CD4-positive, alpha-beta T cell (primary cell): ENCODE measurements at places on chromosomes 11 and 22. TPM values are rescaled to one million over a fixed set of nuclear protein-coding genes. Genes with fewer than 3 reads are reported as not detected.

- no peaks in the 10 kb centered on the region for H3K36me3 ChIP-seq
- H3K4me1 ChIP-seq, result no peaks in the 10 kb centered on the region
- H3K27ac ChIP-seq, result no peak overlapping the region
- no peaks in the 10 kb centered on the region for H3K27me3 ChIP-seq
- DNase-seq, result no peak
These were observed 12.4 kb downstream of the TRIM6 start for GRCh38 chr11:5608808-5609207.

DNA sequence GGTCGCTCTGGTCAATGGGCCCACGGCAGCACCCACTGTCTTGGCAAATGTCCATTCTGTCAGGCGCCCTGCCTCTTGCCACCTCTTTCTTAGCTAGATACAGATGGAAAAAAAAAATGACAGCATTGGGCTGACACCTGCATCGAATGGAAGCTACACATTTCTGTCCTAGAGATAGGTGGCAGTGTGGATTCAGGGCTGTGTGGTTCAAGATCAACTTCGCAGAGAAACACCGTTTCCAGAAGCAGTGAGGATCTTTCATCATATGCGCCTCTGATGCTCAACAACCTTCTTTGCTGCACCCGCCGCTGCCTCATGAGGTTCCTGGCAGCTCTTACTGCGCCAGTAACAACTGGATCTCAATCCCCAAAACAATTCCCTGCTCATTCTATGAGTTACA lies 236.3 kb downstream of the KIRREL3 start:
- no peak overlapping the region for H3K27ac ChIP-seq
- no peak for DNase-seq
- no peaks in the 10 kb centered on the region for H3K27me3 ChIP-seq
- no peak overlapping the region for H3K4me3 ChIP-seq
- no peaks in the 10 kb centered on the region for H3K36me3 ChIP-seq
- no peaks in the 10 kb centered on the region for H3K4me1 ChIP-seq

The HPS4 gene
- 67.0 TPM for total RNA-seq

The APOL5 gene
- not detected for total RNA-seq

The MS4A4E gene
- total RNA-seq, result not detected

GRCh38 chr11:21447871-21448270 lies 745.0 kb upstream of the ANO5 start:
- no peaks in the 10 kb centered on the region for H3K27me3 ChIP-seq
- H3K36me3 ChIP-seq, result no peaks in the 10 kb centered on the region
- DNase-seq, result no peak
- H3K4me1 ChIP-seq, result no peaks in the 10 kb centered on the region
- no peak overlapping the region for H3K4me3 ChIP-seq

The C1QTNF5 gene
- total RNA-seq, result not detected

DNA sequence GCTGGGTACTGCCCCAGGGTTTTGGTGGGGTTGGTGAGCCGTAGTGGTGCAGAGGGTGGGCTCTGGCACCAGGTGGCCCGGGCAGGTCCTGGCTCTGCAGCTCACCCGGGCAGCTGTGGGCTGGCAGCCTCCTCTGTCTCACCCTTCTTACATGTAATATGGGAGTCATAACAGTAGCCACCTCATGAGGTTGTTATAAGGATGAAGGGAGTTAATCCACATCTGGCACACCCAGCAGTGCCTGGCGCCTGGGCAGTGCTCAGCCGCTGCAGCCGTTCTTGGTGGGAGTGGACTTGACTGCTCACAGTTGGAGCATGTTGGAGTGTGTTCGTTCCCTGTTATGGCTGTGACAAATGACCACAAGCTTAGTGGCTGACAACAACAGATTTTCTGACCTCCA lies 28.7 kb downstream of the IGHMBP2 start:
- no peak overlapping the region for H3K4me3 ChIP-seq
- H3K4me1 ChIP-seq, result no peaks in the 10 kb centered on the region
- H3K27me3 ChIP-seq, result no peaks in the 10 kb centered on the region
- peaks cover 80% of the 10 kb centered on the region for H3K36me3 ChIP-seq
- DNase-seq, result no peak
- H3K27ac ChIP-seq, result no peak overlapping the region

DNA sequence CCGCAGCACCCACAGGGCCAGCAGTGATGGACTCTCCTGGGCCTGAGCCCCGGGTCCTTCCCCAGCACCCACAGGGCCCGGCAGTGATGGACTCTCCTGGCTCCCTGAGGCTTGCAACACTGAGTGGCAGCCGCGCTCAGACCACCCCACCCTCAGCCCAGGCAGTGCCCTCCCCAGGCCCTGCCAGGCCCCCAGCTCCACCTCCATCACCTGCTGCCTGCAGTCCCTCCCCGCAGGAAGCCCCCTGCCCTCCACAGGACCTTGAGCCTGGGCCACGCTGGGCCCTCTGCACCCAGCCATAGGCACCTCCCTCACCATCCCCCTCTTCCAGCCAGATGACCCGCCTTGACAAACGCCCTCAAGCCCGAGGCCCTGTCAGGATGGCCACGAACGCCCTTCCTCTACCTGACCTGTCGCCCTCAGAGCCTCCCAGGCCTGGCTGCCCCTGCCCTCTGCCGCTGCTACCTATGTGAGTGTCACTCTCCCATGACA lies 11.4 kb downstream of the ALG12 start:
- no peak overlapping the region for H3K4me3 ChIP-seq
- no peaks in the 10 kb centered on the region for H3K27me3 ChIP-seq
- H3K36me3 ChIP-seq, result peaks cover 79% of the 10 kb centered on the region
- no peak for DNase-seq
- H3K4me1 ChIP-seq, result peaks cover 2% of the 10 kb centered on the region

The RAB39A gene
- not detected for total RNA-seq

The BBOX1 gene
- total RNA-seq, result not detected

The PGA5 gene
- total RNA-seq, result not detected

DNA sequence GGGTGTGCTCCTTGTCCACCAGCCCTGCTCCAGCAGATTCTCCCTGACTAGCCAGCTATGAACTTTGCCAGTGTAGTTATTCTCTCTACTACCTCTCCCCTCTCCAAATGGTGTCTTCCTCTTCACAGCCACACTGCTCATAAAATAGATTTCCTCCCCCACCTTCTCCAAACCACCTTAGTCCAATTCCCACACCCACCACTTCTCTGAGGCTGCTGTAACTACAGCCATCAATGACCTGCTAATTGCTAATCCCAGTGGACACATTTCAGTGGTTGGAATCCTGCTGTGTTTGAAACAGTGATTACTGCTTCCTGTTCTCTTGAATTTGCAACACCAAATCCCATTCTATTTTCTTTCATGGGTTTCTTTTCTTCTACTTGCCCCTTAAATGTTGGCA lies 23.4 kb downstream of the SYT9 start:
- H3K4me1 ChIP-seq, result no peaks in the 10 kb centered on the region
- H3K27me3 ChIP-seq, result no peaks in the 10 kb centered on the region
- H3K4me3 ChIP-seq, result no peak overlapping the region
- H3K36me3 ChIP-seq, result no peaks in the 10 kb centered on the region
- no peak for DNase-seq
- H3K27ac ChIP-seq, result no peak overlapping the region

- H3K36me3 ChIP-seq, result peaks cover 18% of the 10 kb centered on the region
- no peaks in the 10 kb centered on the region for H3K4me1 ChIP-seq
- DNase-seq, result no peak
- H3K27me3 ChIP-seq, result no peaks in the 10 kb centered on the region
- H3K4me3 ChIP-seq, result no peak overlapping the region
These were observed 102.3 kb downstream of the TP53I11 start for GRCh38 chr11:44848203-44848962.

The KRTAP5-2 gene
- not detected for total RNA-seq

The ZFP91 gene
- 46.7 TPM for total RNA-seq

- H3K4me1 ChIP-seq, result peaks cover 8% of the 10 kb centered on the region
- H3K27ac ChIP-seq, result no peak overlapping the region
- no peak overlapping the region for H3K4me3 ChIP-seq
- H3K27me3 ChIP-seq, result peaks cover 18% of the 10 kb centered on the region
- DNase-seq, result no peak
- H3K36me3 ChIP-seq, result no peaks in the 10 kb centered on the region
These were observed 188 bp downstream of the UPB1 start for GRCh38 chr22:24495365-24495675.

- no peaks in the 10 kb centered on the region for H3K36me3 ChIP-seq
- H3K4me1 ChIP-seq, result peaks cover 43% of the 10 kb centered on the region
- DNase-seq, result no peak
- peaks cover 4% of the 10 kb centered on the region for H3K27me3 ChIP-seq
- no peak overlapping the region for H3K27ac ChIP-seq
These were observed 3.7 kb downstream of the MIAT start for GRCh38 chr22:26660961-26661578.

DNA sequence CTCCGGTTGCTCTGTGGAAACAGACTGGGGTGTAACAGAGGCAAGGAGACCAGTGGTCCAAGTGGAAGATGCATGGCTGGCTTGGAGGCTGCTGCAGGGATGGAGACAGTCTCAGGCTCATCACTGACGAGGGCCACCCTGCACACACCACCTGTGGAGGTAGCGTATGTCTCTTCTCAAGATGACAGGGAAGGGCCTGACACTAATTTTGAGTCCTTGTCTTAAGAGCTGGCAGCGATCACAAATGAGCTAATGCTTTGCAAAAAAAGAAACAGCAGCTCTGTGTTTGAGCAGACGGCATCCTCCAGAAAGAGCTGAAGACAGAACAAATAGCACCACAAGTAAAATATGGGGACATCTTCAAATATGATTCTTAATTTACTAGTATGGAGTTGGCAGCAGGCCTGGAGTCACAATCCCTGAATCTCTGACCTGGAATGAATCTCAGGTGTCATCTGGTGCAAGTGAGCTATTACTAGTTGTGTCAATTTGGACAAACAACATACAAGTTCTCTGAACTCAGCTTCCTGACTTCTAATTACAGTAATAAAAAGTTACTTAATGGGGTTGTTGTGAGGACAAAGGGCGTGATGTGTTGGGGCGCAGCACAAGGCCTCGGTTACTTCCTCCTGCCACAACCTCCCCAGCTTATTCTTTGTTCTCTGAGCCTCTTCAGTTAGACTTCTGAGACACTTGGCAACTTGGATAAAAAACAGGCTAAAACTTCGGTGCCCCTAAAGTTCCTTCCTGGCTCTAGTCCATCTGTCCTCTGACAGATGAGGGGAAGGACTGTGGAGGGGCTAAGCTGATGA lies 95.2 kb upstream of the BID start:
- H3K4me1 ChIP-seq, result peaks cover 3% of the 10 kb centered on the region
- peaks cover 31% of the 10 kb centered on the region for H3K36me3 ChIP-seq
- H3K4me3 ChIP-seq, result no peak overlapping the region
- no peak overlapping the region for H3K27ac ChIP-seq
- no peak for DNase-seq
- H3K27me3 ChIP-seq, result no peaks in the 10 kb centered on the region

The OR51Q1 gene
- total RNA-seq, result not detected

GRCh38 chr22:35421121-35421520 lies 21.2 kb downstream of the MCM5 start:
- no peak overlapping the region for H3K4me3 ChIP-seq
- no peaks in the 10 kb centered on the region for H3K4me1 ChIP-seq

The MIOX gene
- not detected for total RNA-seq

The ALDH3B2 gene
- not detected for total RNA-seq

The EMSY gene
- 21.8 TPM for total RNA-seq

DNA sequence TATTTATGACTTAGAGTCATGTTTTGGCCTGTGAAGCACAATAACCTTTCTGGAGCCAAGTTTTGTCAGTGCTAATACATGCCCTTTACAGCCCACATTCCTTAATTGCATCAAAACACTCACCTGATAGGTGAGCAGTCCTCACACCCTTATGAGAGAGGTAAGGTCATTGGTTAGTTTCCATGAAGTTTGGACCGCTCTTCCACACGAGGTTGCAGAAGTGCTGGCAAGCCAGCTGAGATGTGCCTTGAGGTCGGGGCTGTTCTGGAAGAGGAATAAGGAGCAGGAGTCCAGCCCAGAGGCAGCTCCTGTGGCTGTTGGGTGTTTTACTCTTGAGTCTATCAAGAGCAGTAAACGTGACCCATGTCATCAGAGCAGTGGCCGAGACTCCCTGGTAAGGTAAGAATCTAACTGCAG lies 76.3 kb downstream of the CYB5R2 start:
- DNase-seq, result no peak
- H3K4me1 ChIP-seq, result peaks cover 4% of the 10 kb centered on the region
- H3K27ac ChIP-seq, result no peak overlapping the region
- H3K4me3 ChIP-seq, result no peak overlapping the region
- no peaks in the 10 kb centered on the region for H3K27me3 ChIP-seq

DNA sequence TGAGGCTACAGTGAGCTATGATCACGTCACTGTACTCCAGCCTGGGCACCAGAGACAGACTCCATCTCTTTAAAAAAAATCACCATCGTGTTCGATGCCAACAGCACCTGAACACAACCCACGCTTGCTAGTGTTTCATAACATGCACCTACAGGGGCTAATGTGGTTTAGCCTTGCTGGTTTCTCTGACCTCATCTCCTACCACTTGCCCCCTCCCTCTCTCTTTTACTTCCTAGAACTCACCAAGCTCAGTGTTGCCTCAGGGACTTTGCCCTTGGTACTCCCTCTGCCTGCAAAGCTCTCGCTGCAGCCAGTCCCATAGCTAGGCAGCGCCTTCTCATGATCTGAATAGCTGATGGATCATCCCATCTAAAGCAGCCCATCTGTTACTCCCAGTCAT lies 99.8 kb downstream of the FBXO7 start:
- no peaks in the 10 kb centered on the region for H3K4me1 ChIP-seq
- DNase-seq, result no peak
- no peak overlapping the region for H3K4me3 ChIP-seq
- H3K27me3 ChIP-seq, result no peaks in the 10 kb centered on the region

The WNT11 gene
- total RNA-seq, result 0.30 TPM

- no peaks in the 10 kb centered on the region for H3K36me3 ChIP-seq
- H3K27me3 ChIP-seq, result no peaks in the 10 kb centered on the region
These were observed 12.2 kb downstream of the MRGPRD start for GRCh38 chr11:68968306-68969250.

DNA sequence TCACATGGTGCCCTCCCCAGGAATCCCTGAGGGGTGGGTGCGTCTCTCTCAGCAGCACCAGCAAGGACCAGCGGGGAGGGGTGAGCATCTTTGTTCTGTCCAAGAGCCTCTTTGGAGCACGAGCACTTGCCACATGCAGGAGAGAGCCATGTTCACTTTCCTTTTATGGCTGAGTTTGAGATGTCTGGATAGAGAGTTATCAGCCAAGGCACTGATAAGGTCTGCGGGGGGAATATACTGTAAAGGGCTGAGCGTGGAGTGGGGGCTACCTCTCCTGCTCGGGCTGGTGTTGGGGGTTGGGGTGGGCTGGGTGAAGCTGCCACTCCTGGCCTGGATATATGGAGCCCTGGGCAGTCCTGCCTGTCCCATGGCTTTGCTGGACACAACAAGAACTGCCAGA lies 34.9 kb upstream of the CCDC188 start:
- H3K4me3 ChIP-seq, result no peak overlapping the region
- H3K27me3 ChIP-seq, result no peaks in the 10 kb centered on the region
- DNase-seq, result no peak
- H3K4me1 ChIP-seq, result no peaks in the 10 kb centered on the region
- H3K27ac ChIP-seq, result no peak overlapping the region

GRCh38 chr11:41320238-41320637 lies 139.2 kb downstream of the LRRC4C start:
- H3K4me3 ChIP-seq, result no peak overlapping the region
- no peaks in the 10 kb centered on the region for H3K27me3 ChIP-seq
- H3K4me1 ChIP-seq, result no peaks in the 10 kb centered on the region
- H3K27ac ChIP-seq, result no peak overlapping the region
- H3K36me3 ChIP-seq, result no peaks in the 10 kb centered on the region

GRCh38 chr11:58919561-58919960 lies 19.7 kb upstream of the GLYATL1 start:
- H3K4me3 ChIP-seq, result no peak overlapping the region
- H3K27me3 ChIP-seq, result no peaks in the 10 kb centered on the region
- no peaks in the 10 kb centered on the region for H3K36me3 ChIP-seq

- no peaks in the 10 kb centered on the region for H3K27me3 ChIP-seq
- no peak overlapping the region for H3K27ac ChIP-seq
- H3K36me3 ChIP-seq, result no peaks in the 10 kb centered on the region
- no peak for DNase-seq
- H3K4me1 ChIP-seq, result no peaks in the 10 kb centered on the region
These were observed 105.0 kb downstream of the DBX1 start for GRCh38 chr11:20055312-20055711.

The SMIM35 gene
- 0.08 TPM for total RNA-seq
